Chondrocyte (in vitro differentiated cells): ENCODE measurements at places on chromosomes 13 and 19. TPM values are rescaled to one million over a fixed set of nuclear protein-coding genes. Genes with fewer than 3 reads are reported as not detected.

The FOXO1 gene
- total RNA-seq: 8.9 to 17.7 TPM (median 9.7 TPM) in 3 replicates

The LRRC8E gene
- 1.9 to 6.9 TPM (median 4.8 TPM) in 3 replicates for total RNA-seq

The ZNF132 gene
- total RNA-seq: 1.5 to 1.8 TPM (median 1.6 TPM) in 3 replicates

The RNF17 gene
- total RNA-seq: not detected in 3 replicates

The SUPT5H gene
- total RNA-seq: 106 to 120 TPM (median 108 TPM) in 3 replicates

The ZNF416 gene
- 5.4 to 7.7 TPM (median 6.0 TPM) in 3 replicates for total RNA-seq

The PRR12 gene
- 23.8 to 33.9 TPM (median 28.1 TPM) in 3 replicates for total RNA-seq

DNA sequence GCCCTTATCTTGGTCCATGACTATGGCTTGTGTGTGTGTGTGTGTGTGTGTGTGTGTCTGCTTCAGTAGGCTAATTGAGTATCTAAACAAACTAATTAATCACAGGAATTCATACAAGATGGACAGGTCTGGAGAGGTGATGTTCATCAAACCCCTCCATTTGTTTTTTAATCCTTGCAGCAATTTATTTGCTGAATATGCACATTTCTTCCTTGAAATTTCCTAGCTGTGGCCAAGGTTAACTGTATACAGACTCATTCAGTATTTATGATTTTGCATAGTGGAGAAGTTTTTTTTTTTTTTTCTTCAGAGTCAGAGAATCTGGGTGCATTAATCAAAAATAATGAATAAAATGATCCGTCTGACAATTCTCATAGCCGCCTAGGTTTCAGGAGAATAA lies 74.7 kb upstream of the TSHZ3 start:
- no peak overlapping the region for H3K4me3 ChIP-seq
- no peaks in the 10 kb centered on the region for H3K36me3 ChIP-seq
- H3K4me1 ChIP-seq: no peaks in the 10 kb centered on the region
- DNase-seq: no peak

- no peaks in the 10 kb centered on the region for H3K27me3 ChIP-seq
- no peak overlapping the region for H3K27ac ChIP-seq
- peaks cover 54% of the 10 kb centered on the region for H3K36me3 ChIP-seq
- H3K4me1 ChIP-seq: peaks cover 9% of the 10 kb centered on the region
- no peak for DNase-seq
- H3K4me3 ChIP-seq: no peak overlapping the region
Measured at GRCh38 chr19:23377276-23377675, 18.0 kb downstream of the ZNF91 start.

DNA sequence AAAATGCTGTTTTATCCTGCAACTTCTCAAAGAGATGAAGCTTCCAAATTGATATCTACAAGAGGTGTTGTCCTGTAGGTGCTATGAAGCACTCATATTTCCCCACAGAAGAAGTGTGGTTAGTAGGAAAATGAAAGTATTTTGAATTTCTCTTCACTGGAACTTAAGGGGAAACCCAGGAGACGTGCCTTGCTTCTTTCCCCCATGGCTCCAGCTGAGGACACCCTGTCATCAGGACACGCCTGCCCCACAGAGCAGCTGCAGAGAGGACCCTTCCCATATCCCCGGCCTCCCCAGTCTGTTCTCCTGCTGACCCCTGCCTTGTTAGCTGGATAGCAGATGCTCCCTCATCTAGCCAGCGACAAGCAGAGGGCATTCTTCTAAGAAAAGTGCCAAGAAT lies 371.3 kb downstream of the COG6 start:
- no peak overlapping the region for H3K4me3 ChIP-seq
- no peak overlapping the region for H3K27ac ChIP-seq
- no peaks in the 10 kb centered on the region for H3K27me3 ChIP-seq
- H3K4me1 ChIP-seq: peaks cover 20% of the 10 kb centered on the region
- DNase-seq: no peak
- H3K36me3 ChIP-seq: no peaks in the 10 kb centered on the region

- no peak overlapping the region for H3K4me3 ChIP-seq
- peaks cover 6% of the 10 kb centered on the region for H3K27me3 ChIP-seq
- peaks cover 4% of the 10 kb centered on the region for H3K4me1 ChIP-seq
- no peak overlapping the region for H3K27ac ChIP-seq
- peaks cover 4% of the 10 kb centered on the region for H3K36me3 ChIP-seq
Measured at GRCh38 chr19:8329996-8330395, 8.7 kb downstream of the RPS28 start.

- H3K4me3 ChIP-seq: no peak overlapping the region
- H3K36me3 ChIP-seq: no peaks in the 10 kb centered on the region
- H3K27ac ChIP-seq: no peak overlapping the region
- no peaks in the 10 kb centered on the region for H3K4me1 ChIP-seq
- no peak for DNase-seq
- no peaks in the 10 kb centered on the region for H3K27me3 ChIP-seq
Measured at GRCh38 chr13:78420814-78421213, 182.5 kb downstream of the POU4F1 start.

DNA sequence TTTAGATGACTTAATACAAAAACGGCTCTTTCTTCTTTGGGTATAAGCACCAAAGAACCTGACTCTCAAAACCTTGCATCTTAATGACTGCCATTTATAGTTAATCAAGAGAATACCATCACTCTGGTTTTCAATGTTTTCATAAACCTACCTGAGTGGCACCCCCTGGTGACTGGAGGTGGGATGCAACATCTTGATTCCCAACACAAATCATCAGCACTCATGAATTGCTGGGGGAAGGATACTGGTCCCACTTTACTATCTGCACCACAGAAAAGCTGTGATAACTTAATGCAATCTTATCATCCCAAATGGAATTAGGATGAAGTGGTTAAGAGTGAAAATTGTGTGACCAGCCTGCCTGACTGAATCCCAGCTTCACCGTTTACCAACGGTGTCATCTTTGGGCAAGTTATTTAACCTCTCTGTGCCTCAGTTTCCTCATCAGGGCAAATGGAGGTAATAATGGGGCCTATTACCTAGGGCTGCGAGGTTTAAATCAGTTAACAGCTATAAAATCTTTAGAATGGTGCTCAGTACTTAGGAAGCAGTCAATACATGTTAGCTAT lies 366.4 kb downstream of the KLF12 start:
- H3K4me1 ChIP-seq: peaks cover 33% of the 10 kb centered on the region
- no peak overlapping the region for H3K4me3 ChIP-seq
- peaks cover 1% of the 10 kb centered on the region for H3K36me3 ChIP-seq
- H3K27ac ChIP-seq: peak overlapping the region; percentile 80

GRCh38 chr13:71237332-71237731 lies 629.7 kb downstream of the DACH1 start:
- no peaks in the 10 kb centered on the region for H3K4me1 ChIP-seq
- H3K36me3 ChIP-seq: no peaks in the 10 kb centered on the region
- no peak for DNase-seq
- H3K27me3 ChIP-seq: peaks cover 2% of the 10 kb centered on the region
- H3K4me3 ChIP-seq: no peak overlapping the region

- H3K4me3 ChIP-seq: peak overlapping the region; percentile 95
- H3K4me1 ChIP-seq: peaks cover 18% of the 10 kb centered on the region
- no peak for DNase-seq
- H3K27ac ChIP-seq: peak overlapping the region; percentile 99
Measured at GRCh38 chr19:2477732-2478191, 1.8 kb downstream of the GADD45B start.

DNA sequence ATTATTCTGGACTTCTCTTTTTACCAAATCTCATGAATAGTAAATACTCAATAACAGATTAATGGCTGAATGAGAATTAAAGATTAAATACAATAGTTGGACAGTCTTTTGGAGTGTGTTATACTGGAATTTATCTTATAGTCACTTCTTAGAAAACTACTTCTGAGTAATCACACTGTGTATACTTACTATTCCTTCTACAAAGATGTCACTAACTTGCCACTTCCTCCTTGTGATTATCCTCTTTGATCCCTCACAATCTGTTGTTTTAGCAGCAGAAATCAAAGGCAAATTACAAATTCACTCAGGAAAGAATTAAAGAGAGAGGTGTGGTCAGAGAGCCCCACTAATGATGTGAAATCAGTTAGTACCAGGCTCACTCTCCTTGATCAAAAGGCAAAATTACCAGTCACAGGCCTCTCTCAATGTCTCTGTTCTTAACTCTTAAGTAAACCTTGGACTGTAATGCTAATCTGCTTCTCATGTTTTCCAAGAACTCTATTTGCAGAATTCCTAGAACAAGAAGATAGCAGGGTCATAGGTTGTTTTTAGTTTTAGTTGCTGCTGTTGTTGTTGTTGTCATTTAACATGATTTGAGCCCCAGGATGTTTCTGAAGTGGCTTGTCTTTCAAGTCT lies 37.3 kb upstream of the FNDC3A start:
- no peaks in the 10 kb centered on the region for H3K27me3 ChIP-seq
- H3K27ac ChIP-seq: no peak overlapping the region
- H3K4me1 ChIP-seq: no peaks in the 10 kb centered on the region
- no peak overlapping the region for H3K4me3 ChIP-seq

DNA sequence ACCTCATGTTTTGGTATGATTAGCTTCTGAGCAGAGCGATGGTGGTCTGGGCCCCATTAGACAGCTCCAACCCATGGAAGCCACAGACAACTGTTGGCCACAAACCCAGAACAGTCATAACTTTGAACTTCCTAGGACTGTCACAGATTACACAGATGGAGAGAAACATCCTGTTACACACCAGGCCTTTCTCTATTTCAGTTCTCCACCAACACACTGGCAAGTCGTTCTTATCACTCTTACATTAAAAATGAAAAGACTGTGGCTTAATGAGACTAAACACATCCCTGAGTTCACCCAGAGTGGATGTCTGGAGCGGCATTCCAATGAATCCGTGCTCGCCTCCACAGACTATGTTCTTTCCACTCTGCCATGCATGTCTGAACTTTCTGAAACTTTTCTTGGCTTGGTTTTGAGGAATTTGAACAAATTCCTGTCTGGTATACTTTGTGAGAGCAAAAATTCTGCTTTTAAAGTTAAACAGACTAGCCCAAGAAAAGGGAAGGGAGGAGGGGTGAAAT lies 109.1 kb downstream of the NALCN start:
- no peaks in the 10 kb centered on the region for H3K27me3 ChIP-seq
- H3K4me3 ChIP-seq: peak overlapping the region; percentile 31
- H3K27ac ChIP-seq: peak overlapping the region; percentile 96
- no peak for DNase-seq
- peaks cover 67% of the 10 kb centered on the region for H3K4me1 ChIP-seq

- no peak for DNase-seq
- H3K36me3 ChIP-seq: peaks cover 11% of the 10 kb centered on the region
- H3K27ac ChIP-seq: no peak overlapping the region
- H3K4me3 ChIP-seq: no peak overlapping the region
- peaks cover 10% of the 10 kb centered on the region for H3K4me1 ChIP-seq
Measured at GRCh38 chr19:49297403-49297802, 27.6 kb downstream of the SLC6A16 start.

GRCh38 chr19:5057860-5058259 lies 88.9 kb downstream of the KDM4B start:
- H3K36me3 ChIP-seq: peaks cover 26% of the 10 kb centered on the region
- no peaks in the 10 kb centered on the region for H3K27me3 ChIP-seq
- no peak overlapping the region for H3K4me3 ChIP-seq
- no peak overlapping the region for H3K27ac ChIP-seq

GRCh38 chr13:112055036-112055914 lies 11.7 kb upstream of the SOX1 start:
- no peak overlapping the region for H3K27ac ChIP-seq
- DNase-seq: no peak
- peaks cover 74% of the 10 kb centered on the region for H3K27me3 ChIP-seq
- H3K4me1 ChIP-seq: peaks cover 7% of the 10 kb centered on the region

- DNase-seq: no peak
- H3K36me3 ChIP-seq: peaks cover 10% of the 10 kb centered on the region
Measured at GRCh38 chr19:17312189-17313113, 3.1 kb downstream of the DDA1 start.

DNA sequence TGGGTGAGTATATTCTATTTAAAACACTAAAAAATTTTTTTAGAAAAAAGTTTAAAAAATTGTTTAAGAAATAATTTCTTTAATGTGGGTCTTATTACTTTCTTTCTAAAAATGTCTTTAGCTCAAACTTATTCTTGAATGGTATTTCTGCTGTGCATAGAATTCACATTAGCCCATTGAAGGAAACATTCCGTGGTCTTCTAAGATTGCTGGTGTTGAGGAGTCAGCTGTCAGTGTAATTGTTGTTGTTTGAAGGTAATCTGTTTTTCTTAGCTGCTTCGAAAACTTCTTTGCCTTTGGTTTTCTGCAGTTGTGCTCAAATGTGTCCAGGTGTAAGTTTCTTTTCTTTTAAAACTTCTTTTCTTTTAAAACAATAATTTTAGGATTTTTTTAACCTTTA lies 85.4 kb upstream of the KLF12 start:
- H3K4me3 ChIP-seq: no peak overlapping the region
- peak overlapping the region; percentile 49 for H3K27ac ChIP-seq
- peaks cover 57% of the 10 kb centered on the region for H3K4me1 ChIP-seq
- no peak for DNase-seq
- no peaks in the 10 kb centered on the region for H3K27me3 ChIP-seq

GRCh38 chr13:23510544-23510916 lies 59.7 kb upstream of the TNFRSF19 start:
- no peaks in the 10 kb centered on the region for H3K36me3 ChIP-seq
- H3K4me3 ChIP-seq: no peak overlapping the region
- H3K27me3 ChIP-seq: peaks cover 3% of the 10 kb centered on the region
- H3K4me1 ChIP-seq: peaks cover 35% of the 10 kb centered on the region
- no peak overlapping the region for H3K27ac ChIP-seq

- DNase-seq: no peak
- no peak overlapping the region for H3K27ac ChIP-seq
- H3K36me3 ChIP-seq: no peaks in the 10 kb centered on the region
- H3K4me1 ChIP-seq: peaks cover 12% of the 10 kb centered on the region
Measured at GRCh38 chr13:109938255-109938936, 152.0 kb upstream of the IRS2 start.

DNA sequence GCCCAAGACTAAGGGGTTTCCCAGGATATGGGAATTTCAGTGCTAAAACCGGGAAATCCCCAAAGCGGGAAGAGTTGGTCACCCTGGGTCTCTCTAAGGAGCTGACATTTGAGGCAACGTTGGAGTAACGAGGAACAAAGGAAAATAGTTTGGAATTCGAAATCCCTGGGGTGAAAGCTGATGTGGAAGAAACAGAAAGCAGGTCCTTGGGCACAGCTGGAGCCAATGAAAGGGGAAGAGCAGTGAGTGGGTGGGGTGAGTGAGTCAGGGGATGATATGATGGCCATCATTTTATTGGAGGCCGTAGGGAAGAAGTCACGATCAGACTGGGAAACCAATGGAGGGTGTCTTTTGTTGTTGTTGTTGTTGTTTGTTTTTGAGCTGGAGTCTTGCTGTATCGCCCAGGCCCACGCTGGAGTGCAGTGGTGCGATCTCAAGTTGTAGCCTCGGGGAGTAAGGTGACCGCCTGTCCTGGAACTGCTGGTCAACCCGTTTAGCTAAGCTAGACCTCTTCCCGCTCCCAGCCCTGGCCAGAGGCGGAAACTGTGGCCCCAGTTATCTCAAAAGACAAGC lies 3.4 kb upstream of the RFX2 start:
- H3K36me3 ChIP-seq: no peaks in the 10 kb centered on the region
- no peak overlapping the region for H3K4me3 ChIP-seq
- H3K4me1 ChIP-seq: peaks cover 11% of the 10 kb centered on the region
